ENCODE measurements at places on chromosomes 2 and 18.
A peak's percentile ranks its signal among the peaks of the same experiment; 100 is the strongest.

DNA sequence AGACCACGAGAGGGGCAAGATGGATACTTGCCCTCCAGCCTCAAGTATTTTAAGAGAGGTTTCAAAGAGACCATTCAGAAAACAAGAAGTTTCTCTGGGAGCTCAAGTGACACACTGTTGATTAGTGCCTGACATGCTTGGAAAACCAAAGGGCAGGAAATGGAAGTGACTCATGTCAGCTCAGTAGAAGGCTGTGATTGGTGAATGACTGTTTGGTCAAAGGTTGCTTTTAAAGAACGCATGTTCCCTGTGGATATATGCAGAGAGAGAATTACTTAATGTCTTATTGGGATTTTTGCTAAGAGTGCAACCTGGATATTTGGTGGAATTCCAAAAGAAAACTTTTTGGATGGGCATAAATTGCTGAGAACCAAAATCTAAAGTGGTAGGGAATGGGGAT is 549.9 kb downstream of the XIRP2 start:
- no peak overlapping the region for H3K27ac ChIP-seq
- H3K4me1 ChIP-seq, result no peaks in the 10 kb centered on the region
- no peaks in the 10 kb centered on the region for H3K36me3 ChIP-seq

DNA sequence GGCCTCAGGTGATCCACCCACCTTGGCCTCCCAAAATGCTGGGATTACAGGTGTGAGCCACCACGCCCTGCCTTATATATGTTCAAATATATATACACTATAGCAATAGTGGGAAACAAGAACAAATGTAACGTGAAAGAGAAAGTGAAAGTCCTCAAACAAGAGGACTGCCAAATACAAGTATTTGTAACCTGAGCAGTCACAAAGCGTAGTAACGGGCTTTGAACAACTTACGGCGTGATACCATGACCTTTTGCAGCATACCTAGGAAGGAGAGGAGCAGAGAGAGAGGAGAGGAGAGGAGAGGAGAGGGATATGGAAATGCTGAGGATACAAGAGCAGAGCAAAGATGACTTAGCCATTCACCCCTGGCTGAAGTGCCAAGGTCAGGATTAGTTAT is 113.8 kb upstream of the RGPD4 start:
- no peak overlapping the region for H3K4me3 ChIP-seq
- peak; percentile 13 for DNase-seq
- no peaks in the 10 kb centered on the region for H3K4me1 ChIP-seq
- H3K27ac ChIP-seq, result no peak overlapping the region
- H3K36me3 ChIP-seq, result no peaks in the 10 kb centered on the region

DNA sequence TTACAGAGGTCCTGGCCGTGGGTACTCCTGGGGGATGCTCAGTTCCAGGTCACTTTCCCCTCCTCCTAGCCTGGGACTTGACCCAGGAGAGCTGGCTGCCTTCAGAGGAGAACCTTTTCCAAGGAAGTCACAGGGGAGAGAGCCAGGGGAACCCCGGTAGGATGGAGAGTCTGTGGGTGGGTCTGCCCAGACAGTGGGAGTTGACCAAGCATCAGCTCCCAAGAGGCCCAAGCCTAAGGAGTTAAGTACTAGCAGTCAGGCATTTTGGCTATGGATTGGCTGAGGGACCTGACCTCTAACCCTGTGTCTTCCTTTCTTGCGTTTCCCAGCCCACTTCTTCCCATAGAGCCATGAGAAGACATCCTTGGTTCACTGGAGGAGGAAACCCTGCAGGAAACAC is 48.8 kb upstream of the PLB1 start:
- no peaks in the 10 kb centered on the region for H3K36me3 ChIP-seq
- H3K4me3 ChIP-seq, result no peak overlapping the region
- peaks cover 3% of the 10 kb centered on the region for H3K27me3 ChIP-seq
- no peak overlapping the region for H3K27ac ChIP-seq

DNA sequence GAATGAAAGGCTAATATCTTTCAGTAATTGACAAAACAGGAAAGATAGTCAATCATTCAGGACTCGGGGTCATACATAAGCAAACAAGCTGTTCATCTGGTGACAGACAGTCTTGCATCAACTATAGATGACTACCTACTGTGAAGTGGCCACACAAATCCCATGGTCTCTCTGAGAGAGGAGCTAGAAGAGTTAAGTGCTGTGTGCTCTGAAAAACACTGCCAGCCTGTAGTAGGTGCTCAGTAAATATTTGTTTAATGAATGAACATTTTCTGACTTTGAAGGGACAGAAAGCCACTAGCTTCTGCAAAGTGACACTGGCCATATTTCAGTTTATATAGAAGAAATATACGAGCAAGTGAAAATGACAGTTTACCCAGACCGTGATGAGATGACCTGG is 184.0 kb upstream of the CHAC2 start:
- DNase-seq, result no peak
- H3K4me1 ChIP-seq, result no peaks in the 10 kb centered on the region
- H3K27me3 ChIP-seq, result no peaks in the 10 kb centered on the region
- no peak overlapping the region for H3K27ac ChIP-seq

- H3K4me1 ChIP-seq, result no peaks in the 10 kb centered on the region
- H3K36me3 ChIP-seq, result no peaks in the 10 kb centered on the region
- no peak overlapping the region for H3K27ac ChIP-seq
- DNase-seq, result no peak
- H3K4me3 ChIP-seq, result no peak overlapping the region
- H3K27me3 ChIP-seq, result no peaks in the 10 kb centered on the region
These were observed 67.4 kb upstream of the GALNT5 start for GRCh38 chr2:157190151-157190550.

DNA sequence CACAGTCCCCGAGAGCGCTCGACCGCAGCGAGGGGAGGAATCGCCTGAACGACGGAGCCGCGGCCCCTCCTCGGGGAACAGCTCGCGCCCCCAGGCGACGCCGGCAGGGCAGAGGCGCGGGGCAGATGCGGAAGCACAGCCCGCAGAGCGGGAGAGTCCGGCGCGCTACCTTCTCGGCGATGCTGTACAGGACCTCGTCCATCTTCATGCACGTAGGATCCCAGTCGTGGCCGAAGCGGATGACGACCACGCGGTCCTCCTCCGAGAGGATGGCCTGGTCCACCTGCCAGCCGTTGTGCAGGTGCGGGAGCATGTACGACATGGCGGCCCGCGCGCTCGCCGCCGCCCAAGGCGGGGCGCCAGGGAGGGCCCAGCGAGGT is 302 bp downstream of the TXNL4A start:
- H3K27me3 ChIP-seq, result no peaks in the 10 kb centered on the region
- no peak for DNase-seq
- H3K4me3 ChIP-seq, result peak overlapping the region; percentile 91
- H3K36me3 ChIP-seq, result peaks cover 15% of the 10 kb centered on the region
- H3K27ac ChIP-seq, result peak overlapping the region; percentile 98
- H3K4me1 ChIP-seq, result peaks cover 11% of the 10 kb centered on the region

DNA sequence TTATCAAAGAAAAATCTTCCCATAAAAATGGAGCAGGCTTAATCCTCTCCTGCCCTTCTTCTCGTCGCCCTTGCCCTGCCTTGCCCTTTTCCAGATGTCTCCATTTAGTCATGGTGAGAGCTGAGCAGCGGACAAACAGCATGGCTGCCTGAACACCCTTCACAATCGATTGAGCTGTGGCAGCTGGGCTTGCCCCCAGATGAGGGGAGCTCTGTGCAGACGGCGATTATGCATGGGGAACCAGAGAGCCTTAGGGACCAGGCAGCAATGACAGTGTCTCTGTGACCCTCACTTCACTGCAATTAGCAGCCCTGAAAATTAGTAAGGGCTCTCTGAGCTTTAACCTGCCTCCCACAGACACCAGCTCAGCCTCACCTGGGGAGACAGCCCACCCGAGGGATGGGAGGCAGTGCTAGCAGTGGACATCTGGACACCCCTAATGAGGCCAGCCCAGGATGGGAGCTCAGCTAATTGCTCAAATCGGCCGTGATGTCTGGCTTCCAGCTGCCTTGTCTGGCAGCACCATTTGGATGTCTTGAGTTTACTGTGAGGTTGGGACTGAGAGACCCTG is 365.7 kb downstream of the TNS1 start:
- H3K36me3 ChIP-seq, result no peaks in the 10 kb centered on the region
- no peaks in the 10 kb centered on the region for H3K27me3 ChIP-seq
- peak; percentile 90 for DNase-seq
- H3K4me1 ChIP-seq, result peaks cover 43% of the 10 kb centered on the region

GRCh38 chr18:64127172-64127571 is 21.7 kb downstream of the LINC00305 start:
- no peak overlapping the region for H3K4me3 ChIP-seq
- DNase-seq, result no peak
- H3K27ac ChIP-seq, result no peak overlapping the region

GRCh38 chr2:140759426-140760156 is 1371.2 kb downstream of the LRP1B start:
- no peak for DNase-seq
- no peak overlapping the region for H3K4me3 ChIP-seq
- H3K36me3 ChIP-seq, result no peaks in the 10 kb centered on the region
- H3K27me3 ChIP-seq, result no peaks in the 10 kb centered on the region
- no peak overlapping the region for H3K27ac ChIP-seq

DNA sequence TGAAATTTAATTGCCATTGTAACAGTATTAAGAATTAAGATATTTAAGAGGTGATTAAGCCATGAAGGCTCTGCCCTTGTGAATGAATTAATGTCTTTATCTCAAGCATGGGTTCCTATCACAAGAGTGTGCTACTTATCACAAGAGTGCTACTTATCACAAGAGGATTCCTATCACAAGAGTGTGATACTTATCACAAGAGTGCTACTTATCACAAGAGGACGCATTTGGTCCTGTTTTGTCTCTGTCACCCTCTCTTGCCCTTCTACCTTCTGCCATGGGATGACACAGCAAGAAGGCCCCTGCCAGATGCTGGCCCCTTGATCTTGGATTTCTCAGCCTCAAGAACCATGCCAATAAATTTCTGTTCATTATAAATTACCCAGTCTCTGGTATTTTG is 13.2 kb upstream of the COL5A2 start:
- no peak overlapping the region for H3K4me3 ChIP-seq
- no peaks in the 10 kb centered on the region for H3K36me3 ChIP-seq
- DNase-seq, result no peak
- no peak overlapping the region for H3K27ac ChIP-seq

DNA sequence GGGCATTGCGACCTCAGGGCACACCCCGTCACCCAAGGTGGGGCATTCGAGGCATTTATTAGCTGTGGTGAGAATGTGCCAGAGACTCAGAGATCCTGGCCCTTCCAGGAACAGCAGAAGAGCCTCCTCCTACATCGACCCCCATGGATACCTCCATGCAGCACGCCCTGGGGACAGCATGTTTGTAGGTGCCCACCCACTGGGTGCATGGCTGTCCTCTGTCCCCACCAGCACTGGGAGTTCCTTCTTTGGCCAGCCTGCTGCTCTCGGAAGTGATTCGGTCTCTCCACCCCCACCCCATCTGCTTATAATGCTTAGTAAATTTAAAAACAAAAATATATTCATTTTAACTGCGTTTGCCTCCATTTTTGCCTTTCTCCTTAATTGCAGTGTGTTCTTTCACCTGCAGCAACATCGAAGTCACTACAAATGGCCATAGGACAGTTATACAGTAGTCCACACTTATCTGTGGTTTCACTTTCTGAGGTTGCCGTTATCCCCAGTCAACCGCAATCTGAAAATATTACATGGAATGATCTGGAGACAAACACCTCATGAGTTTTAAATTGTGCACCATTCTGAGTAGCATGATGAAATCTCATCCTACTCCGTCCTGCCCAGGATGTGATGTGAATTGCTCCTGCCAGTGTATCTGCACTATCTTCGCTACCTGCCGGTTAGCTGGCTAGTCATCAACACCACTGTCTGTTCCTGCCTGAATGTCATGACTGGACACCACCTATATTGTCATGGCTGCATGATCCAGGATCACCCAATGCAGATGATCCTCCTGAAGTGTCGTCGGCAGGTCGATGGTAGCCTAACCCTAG is 29.6 kb upstream of the ZCCHC2 start:
- H3K36me3 ChIP-seq, result no peaks in the 10 kb centered on the region
- no peak overlapping the region for H3K27ac ChIP-seq
- H3K4me3 ChIP-seq, result no peak overlapping the region
- H3K27me3 ChIP-seq, result no peaks in the 10 kb centered on the region
- DNase-seq, result no peak

DNA sequence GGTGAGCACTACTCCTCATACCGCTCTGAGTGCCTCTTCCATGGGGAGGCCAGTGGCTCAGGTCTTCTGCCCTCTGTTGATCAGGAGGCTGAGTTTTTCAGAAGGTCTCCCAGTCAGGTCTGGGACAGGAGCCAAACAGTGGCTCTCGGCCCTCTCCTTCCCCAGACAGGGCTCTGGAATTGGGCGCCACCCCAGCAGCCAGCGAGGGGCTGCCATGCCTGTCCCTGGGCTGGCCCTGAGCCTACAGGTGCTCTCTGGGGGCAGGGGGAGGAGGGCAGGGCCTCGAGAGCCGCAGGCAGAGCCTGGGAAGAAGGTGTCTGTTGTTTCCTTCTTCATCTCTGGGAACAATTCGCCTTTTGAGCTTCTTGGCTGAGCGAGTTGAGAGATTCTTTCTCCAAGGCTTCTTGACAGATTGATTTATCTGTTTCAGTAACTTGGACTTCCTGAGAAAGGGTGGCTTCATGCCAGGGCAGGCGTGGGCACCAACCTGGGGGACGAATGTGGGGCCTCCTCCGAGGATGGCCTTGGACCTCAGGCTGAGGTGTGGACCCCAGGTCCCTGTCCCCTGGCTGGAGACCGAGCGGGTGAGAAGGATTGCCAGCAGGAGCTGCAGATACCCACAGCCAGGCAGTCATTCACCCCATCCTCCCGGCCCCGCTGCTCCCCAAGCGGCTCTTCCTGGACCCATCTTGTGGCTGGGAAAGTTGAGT is 64.7 kb upstream of the GLI2 start:
- no peak overlapping the region for H3K27ac ChIP-seq
- no peaks in the 10 kb centered on the region for H3K36me3 ChIP-seq
- DNase-seq, result no peak

DNA sequence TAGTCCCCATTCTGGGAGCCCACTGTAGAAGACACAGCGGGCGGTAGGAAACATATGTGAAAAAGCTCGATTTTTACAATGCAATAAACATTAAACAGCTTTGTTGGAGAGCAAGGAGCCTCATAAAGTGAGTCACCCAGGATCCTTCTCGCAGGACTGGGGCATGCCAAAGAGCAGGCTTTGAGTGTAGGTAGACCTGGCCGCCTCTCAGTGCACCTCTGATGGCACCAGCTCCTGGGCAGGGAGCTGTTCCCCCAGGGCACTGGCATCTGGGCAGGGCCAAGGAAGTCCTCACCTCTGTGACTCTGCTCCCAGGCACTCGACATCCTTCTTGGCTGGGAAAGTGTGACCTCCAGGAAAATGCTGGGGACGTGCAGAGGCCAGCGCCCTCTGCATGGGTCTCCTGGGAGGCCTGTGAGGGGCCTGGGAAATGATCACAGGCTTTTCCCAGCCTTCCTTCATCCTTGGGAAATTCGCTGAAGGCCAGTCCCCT is 94.2 kb downstream of the POLR1A start:
- no peak overlapping the region for H3K4me3 ChIP-seq
- H3K4me1 ChIP-seq, result peaks cover 11% of the 10 kb centered on the region
- H3K27me3 ChIP-seq, result no peaks in the 10 kb centered on the region
- no peaks in the 10 kb centered on the region for H3K36me3 ChIP-seq
- no peak for DNase-seq
- H3K27ac ChIP-seq, result peak overlapping the region; percentile 21
